Activated naive CD4-positive, alpha-beta T cell (primary cell): ENCODE measurements at places on chromosomes 6 and 20.

DNA sequence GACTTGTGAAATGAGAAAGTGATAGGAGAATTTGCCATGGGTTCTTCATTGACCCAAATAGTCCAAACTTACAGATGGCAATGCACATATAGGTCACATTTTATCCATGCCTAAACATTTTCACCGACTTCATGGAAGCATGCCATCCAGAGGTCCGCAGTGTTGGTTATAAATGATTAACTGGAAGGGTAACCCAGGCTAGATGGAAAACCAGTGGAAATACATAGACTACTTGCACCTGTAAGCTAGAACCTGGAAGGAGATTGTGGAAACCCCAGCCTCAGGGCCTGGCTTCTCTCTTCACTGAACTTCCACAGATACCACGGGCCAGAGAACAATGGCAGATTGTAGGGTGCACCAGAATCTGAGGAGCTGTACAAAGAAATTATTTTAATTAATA is 103.8 kb upstream of the SYNDIG1 start:
- DNase-seq, result no peak

DNA sequence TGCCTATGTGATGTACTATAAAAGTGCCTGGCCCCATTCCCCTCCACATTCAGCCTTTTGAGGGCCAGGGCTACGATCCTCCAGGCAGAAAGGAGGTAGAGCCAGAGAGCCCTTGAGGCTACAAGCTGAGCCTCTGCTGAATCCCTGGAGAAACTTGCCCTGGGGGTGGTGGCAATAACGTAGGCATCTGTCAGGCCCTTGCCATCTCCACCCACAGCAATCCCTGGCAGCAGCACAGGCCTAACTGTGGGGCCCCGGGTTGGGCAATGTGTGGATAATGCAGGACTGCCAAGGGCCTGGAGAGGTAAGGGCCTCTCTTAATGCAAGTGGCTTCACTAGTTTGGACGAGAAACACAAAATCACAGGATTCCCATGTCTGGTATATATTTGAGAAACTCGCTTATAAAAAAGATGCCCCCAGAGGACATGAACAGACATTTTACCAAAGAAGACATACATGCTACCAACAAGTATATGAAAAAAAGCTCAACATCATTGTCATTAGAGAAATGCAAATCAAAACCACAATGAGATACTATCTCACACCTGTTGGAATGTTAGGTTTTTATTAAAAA is 99.0 kb downstream of the QRSL1 start:
- no peak for DNase-seq

- no peak for DNase-seq
Measured at GRCh38 chr6:151004383-151005024, 139.0 kb downstream of the MTHFD1L start.

GRCh38 chr6:6503191-6503590 is 85.3 kb upstream of the LY86 start:
- no peak for DNase-seq

GRCh38 chr6:13814938-13815575 is 700 bp upstream of the MCUR1 start:
- no peak for DNase-seq

GRCh38 chr20:64084685-64085152 is 521 bp upstream of the LKAAEAR1 start:
- DNase-seq, result no peak

DNA sequence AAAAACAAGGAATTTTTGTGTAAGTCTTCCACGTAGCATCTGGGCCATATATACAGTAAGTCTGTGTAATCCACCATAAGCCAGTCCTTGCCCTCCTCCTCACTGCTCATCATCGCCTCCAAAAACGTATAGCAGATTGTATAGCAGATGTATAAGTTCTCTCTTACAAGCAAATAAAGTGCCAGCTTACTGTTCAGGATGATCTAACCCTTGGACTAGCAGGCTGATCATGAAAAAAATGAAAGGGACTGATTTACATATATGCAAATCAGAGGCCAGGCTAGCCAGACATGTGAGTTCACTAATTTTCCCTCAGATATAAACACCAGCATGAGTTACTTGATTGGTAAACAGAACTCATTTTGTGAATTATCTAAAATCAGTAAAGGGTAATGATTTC is 171.5 kb downstream of the LY86 start:
- no peak for DNase-seq
